Naive thymus-derived CD4-positive, alpha-beta T cell (primary cell): ENCODE measurements at places on chromosomes 7 and 10. TPM values are rescaled to one million over a fixed set of nuclear protein-coding genes. Genes with fewer than 3 reads are reported as not detected.

GRCh38 chr7:88396948-88397322, 90.2 kb upstream of the STEAP4 start:
- no peak overlapping the region for H3K27ac ChIP-seq
- H3K4me3 ChIP-seq, result no peak overlapping the region
- no peaks in the 10 kb centered on the region for H3K4me1 ChIP-seq
- H3K36me3 ChIP-seq, result no peaks in the 10 kb centered on the region

DNA sequence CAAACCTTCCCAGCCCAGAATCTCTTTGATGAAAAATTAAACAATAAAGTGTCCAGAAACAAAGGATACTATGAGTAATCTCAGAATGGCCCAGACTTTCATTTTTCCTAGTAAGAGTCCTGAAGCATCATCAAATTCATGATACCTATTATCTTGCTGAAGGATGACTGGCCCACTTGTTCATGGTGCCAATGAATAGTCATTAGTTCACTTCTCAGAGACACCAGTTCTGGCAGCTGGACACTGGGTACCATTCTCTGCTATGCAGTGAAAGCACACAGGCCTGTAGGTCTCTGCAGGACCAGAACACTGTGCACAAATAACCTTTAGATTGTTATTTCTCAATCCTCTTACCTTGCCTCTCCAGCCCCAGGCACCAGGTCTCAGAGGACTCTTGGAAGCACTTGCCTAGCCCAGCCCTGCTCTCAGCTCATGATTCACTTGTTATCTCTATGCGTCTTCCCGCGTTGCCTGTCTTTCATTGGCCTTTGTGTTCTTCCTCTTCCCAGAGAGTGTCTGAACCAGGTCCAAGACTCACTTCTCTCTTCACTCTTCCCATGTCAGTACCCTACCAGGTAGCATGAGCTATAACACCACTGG, 98.1 kb upstream of the AGBL3 start:
- no peaks in the 10 kb centered on the region for H3K27me3 ChIP-seq
- H3K4me3 ChIP-seq, result no peak overlapping the region
- no peaks in the 10 kb centered on the region for H3K4me1 ChIP-seq
- no peak for DNase-seq

- no peaks in the 10 kb centered on the region for H3K27me3 ChIP-seq
- H3K4me1 ChIP-seq, result no peaks in the 10 kb centered on the region
- no peak overlapping the region for H3K4me3 ChIP-seq
- H3K27ac ChIP-seq, result no peak overlapping the region
- H3K36me3 ChIP-seq, result no peaks in the 10 kb centered on the region
Measured at GRCh38 chr10:25633542-25633941, 300.5 kb upstream of the MYO3A start.

DNA sequence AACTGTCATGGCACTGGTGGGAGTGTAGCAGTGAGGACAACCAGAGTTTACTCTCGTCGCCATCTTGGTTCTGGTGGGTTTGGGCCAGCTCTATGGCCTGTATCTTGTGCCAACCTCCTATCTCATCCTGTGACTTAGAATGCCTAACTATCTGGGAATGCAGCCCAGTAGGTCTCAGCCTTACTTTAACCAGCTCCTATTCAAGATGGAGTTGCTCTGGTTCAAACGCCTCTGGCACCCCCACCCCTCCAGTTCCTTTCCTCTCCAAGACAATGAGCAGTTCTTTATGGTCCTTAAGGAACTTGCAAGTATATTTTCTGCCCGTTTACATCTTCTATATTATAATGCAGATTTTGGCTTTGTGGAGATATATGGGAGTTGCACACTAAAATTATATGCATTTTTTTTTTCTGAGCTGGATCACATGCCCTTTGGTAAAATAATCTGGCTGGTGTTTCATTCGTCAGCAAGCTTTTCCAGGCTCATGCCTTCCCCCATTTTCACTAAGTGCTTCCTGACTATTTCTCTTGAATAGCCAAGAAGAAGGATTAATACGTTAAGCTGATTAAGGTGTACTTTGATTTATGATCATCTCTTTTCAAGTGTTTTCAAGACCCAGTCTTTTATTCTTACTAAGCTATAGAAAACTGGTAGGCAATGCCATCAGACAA, 11.2 kb upstream of the WIPF3 start:
- H3K27ac ChIP-seq, result no peak overlapping the region
- H3K36me3 ChIP-seq, result no peaks in the 10 kb centered on the region
- H3K4me3 ChIP-seq, result no peak overlapping the region
- H3K27me3 ChIP-seq, result no peaks in the 10 kb centered on the region
- no peaks in the 10 kb centered on the region for H3K4me1 ChIP-seq

- no peak overlapping the region for H3K4me3 ChIP-seq
- DNase-seq, result no peak
- H3K36me3 ChIP-seq, result no peaks in the 10 kb centered on the region
- no peak overlapping the region for H3K27ac ChIP-seq
- no peaks in the 10 kb centered on the region for H3K27me3 ChIP-seq
Measured at GRCh38 chr10:62237966-62238365, 30.7 kb downstream of the RTKN2 start.

- H3K36me3 ChIP-seq, result no peaks in the 10 kb centered on the region
- DNase-seq, result no peak
- no peak overlapping the region for H3K4me3 ChIP-seq
- H3K27me3 ChIP-seq, result no peaks in the 10 kb centered on the region
- no peaks in the 10 kb centered on the region for H3K4me1 ChIP-seq
- no peak overlapping the region for H3K27ac ChIP-seq
Measured at GRCh38 chr7:101952355-101953247, 135.2 kb downstream of the CUX1 start.

DNA sequence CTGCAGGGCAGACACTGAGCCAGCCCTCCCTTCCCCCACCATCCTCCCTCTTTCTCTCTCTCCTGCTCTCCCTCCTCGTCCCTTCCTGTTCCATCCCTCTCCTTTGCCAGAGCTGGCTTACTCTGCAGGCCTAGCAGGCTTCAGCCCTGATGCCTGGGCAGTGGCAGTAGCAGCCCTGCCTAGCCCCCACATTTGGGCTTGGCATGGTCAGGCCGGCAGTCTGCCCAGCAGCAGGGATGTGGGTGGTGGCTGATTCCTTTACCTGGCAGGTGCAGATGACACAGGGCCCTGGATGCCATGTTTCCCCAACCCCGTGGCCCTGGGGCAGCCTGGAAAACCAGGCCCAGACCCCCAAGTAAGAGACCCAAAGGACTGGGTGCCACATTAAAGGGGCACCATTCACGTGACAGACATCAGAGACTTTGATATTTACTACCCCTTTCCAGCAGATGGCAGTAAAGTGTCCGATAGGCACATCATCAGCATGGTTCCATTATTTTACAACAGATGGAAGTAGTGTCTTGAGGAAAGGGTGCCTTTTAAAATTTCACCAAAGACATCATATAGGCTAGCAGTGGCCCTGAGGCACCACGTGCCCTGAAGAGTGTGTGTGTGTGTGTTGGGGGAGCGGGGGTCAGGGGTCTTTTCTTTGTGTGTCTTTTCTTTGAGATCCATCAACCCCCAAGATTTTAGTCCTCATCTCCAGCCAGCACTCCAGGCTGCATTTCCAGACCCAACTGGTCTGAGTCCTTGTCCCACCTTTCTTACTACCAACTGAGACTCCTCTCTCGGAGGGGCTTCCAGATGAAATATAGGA, 5.9 kb downstream of the KCP start:
- no peaks in the 10 kb centered on the region for H3K36me3 ChIP-seq
- H3K4me3 ChIP-seq, result no peak overlapping the region
- H3K27me3 ChIP-seq, result no peaks in the 10 kb centered on the region
- no peaks in the 10 kb centered on the region for H3K4me1 ChIP-seq

DNA sequence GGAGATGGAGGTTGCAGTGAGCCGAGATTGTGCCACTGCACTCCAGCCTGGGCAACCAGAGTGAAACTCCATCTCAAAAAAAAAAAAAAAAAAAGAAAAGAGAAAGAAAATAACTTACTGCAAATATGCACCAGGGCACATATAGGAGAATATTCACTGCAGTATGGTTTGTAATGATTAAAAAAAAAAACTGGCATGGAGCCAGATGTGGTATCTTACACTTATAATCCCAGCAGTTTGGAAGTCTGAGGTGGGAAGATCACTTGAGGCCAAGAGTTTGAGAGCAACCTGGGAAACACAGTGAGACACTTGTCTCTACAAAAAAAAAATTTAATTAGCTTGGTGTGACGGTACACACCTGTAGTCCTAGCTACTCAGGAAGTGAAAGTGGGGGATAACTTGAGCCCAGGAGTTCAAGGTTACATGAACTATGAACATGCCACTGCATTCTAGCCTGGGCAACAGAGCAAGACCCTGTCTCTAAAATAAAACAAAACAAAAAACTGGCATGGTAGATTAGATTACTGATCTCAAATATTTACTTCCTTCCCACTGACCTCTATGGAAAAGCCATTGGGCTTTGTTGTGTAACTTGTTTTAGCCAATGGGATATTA, 85.6 kb downstream of the MICU1 start:
- H3K36me3 ChIP-seq, result peaks cover 13% of the 10 kb centered on the region
- no peaks in the 10 kb centered on the region for H3K4me1 ChIP-seq
- DNase-seq, result no peak
- H3K27ac ChIP-seq, result no peak overlapping the region

DNA sequence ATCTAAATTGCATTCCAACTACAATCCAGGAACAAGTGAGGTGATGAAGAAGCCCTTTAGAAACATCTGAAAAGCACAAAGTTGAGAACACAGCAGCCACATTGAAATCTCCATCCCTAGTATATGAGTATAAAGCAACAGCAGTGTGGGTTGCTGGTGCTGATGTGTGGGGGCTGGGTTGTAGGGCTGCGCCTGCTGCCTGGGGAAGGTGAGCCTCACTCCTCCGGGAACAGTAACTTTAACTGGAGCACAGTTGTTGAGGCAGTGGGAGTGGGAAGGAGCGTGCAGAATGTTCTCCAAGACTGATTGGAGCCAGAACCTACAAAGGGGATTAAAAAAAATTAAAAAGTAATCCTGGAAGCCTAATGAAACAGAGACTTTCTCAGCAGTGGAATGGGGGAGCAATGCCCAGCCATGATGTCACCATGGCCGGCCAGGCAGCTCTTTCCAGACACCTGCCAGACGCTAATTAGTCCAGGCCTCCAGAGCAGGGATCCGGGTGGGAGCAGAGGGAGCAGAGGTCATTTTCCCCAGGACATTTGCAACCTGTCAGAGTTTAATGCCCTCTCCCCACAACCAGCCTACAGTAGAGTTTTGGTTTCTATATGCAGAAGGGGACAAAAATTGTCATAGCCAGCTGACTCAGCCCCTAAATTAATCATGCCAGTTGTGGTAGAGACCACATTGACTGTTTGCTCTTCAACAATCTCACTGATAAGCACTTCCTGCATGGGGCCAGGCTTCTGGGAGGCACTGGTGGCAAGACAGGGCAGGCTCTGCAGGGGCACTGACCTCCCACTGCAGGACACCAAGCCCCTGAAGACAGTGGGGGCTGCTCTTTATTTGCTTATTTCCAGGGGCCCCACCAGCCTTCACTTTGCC, 133.0 kb upstream of the ZNF32 start:
- no peak overlapping the region for H3K27ac ChIP-seq
- peak; percentile 32 for DNase-seq
- H3K36me3 ChIP-seq, result no peaks in the 10 kb centered on the region
- H3K4me1 ChIP-seq, result peaks cover 15% of the 10 kb centered on the region
- H3K4me3 ChIP-seq, result no peak overlapping the region

- H3K27me3 ChIP-seq, result no peaks in the 10 kb centered on the region
- H3K36me3 ChIP-seq, result no peaks in the 10 kb centered on the region
- H3K4me3 ChIP-seq, result no peak overlapping the region
- no peaks in the 10 kb centered on the region for H3K4me1 ChIP-seq
Measured at GRCh38 chr10:21638681-21639080, 104.6 kb downstream of the MLLT10 start.

- H3K4me3 ChIP-seq, result no peak overlapping the region
- no peaks in the 10 kb centered on the region for H3K4me1 ChIP-seq
- no peak for DNase-seq
- H3K36me3 ChIP-seq, result no peaks in the 10 kb centered on the region
Measured at GRCh38 chr7:94344826-94345225, 49.9 kb upstream of the COL1A2 start.

DNA sequence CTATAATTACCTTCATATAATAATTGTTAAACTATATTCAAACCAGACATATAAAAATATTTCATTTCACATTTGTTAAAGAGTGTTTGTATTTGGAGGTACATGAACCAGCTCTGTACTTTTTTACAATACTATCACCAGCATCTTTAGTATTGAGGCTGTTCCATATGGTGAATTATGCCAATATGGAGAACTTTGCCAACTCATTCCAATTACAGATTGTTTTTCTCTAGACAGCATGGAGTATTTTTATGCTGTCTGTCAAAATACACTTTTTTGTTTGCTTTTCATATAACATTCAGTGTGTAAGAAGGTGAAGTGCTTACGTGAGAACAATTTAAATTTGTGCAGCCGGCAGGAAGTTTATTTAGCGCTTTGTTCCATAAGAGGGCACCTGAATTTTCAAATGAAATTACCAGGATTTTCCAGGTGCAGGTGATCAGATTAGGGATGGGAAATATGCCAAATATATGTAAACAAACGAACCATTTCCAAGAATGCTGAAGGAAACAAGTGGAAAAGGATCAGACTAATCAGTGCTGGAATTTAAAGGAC, 54.9 kb downstream of the SEMA3E start:
- no peak for DNase-seq
- H3K27me3 ChIP-seq, result no peaks in the 10 kb centered on the region
- H3K27ac ChIP-seq, result no peak overlapping the region
- H3K4me3 ChIP-seq, result no peak overlapping the region

DNA sequence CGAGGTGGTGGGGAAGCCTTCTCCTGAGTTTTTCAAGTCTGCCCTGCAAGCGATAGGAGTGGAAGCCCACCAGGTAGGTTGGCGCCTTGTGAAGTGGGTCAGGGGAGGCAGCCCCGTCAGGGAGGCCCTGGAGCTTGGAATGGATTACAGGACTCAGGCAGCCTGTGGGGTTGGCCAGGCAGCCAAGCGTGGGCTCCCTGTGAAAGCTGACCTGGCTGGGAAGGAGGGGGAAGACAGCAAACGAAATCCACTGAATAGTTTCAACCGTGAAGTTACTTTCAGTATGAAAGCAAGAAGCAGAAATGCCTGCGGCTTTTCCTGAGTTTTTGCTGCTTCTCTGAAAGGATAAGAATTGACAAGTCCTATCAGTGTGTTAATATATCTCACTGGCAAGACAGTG, 36.4 kb downstream of the LHPP start:
- H3K27me3 ChIP-seq, result no peaks in the 10 kb centered on the region
- H3K27ac ChIP-seq, result no peak overlapping the region
- no peaks in the 10 kb centered on the region for H3K4me1 ChIP-seq
- no peaks in the 10 kb centered on the region for H3K36me3 ChIP-seq

Gene FBXL13
- 0.31 and 0.44 TPM in 2 replicates for total RNA-seq

Gene ZNF783
- 36.0 TPM for total RNA-seq

Gene ANKRD61
- not detected for total RNA-seq

Gene CFAP70
- 4.6 TPM for total RNA-seq

Gene TLL2
- total RNA-seq, result not detected

Gene SLC29A4
- 0.11 TPM for total RNA-seq

Gene RAMP3
- total RNA-seq, result 0.39 TPM

Gene COL1A2
- total RNA-seq, result 4.7 and 5.7 TPM in 2 replicates
